NAMALWA (cell line): ENCODE measurements at places on chromosomes 6 and 20.

- no peak for DNase-seq
These were observed 11.9 kb upstream of the NSFL1C start for GRCh38 chr20:1478566-1478965.

GRCh38 chr20:12965212-12965869 is 43.4 kb upstream of the SPTLC3 start:
- DNase-seq, result no peak

DNA sequence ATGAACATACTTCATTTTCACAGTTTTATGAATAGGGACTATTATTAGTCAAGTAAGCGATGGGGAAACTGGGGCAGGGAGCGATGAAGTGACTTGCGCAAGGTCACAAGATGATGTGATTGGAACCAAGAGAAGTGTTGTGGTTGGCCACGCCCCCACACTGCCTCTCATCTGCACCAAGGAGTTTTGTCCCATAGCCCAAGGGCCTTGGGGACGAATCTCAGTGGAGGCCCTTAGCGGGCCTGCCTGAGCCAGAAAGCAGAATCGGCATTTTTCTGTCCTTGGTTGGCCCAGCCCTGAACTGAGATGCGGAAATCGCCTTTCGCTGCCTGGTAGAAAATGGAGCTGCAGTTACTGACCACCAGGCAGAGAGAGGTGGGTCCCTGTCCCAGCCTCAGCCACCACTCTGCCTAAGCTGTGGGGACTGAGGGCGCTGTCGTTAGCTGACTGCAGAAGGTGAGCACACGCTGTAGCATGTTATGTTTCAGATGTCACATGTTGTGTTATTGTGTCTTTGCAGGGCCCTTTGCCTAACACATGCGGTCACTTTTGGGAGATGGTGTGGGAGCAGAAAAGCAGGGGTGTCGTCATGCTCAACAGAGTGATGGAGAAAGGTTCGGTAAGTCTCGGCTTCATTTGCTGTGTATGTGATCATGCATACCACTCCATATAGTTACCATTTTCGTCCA is 57.8 kb downstream of the PTPN1 start:
- DNase-seq, result no peak

- no peak for DNase-seq
These were observed 58.6 kb downstream of the RPS12 start for GRCh38 chr6:132872923-132873322.
